ENCODE measurements at places on chromosomes 2 and 18.

DNA sequence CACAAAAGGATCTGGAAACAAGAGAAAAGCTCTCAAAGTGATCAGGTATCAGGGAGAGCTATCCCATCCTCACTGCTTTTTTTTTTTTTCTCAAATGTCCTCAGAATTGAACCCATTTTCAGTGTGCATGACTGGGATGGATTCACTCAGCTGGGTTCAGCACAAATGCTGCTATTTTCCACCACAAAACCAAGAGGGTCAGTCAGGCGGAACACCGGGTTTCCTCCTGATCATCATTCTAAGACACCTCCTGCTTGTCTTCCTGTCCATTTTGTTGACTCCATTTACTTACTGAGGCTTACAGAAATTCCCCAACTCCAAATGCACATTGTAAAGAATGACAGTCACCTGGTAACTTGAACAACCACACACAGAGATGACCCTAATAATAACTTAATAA, 39.9 kb downstream of the CYRIA start:
- no peak for DNase-seq

- no peak for DNase-seq
These were observed 981.4 kb downstream of the TMEM182 start for GRCh38 chr2:103743195-103743594.

DNA sequence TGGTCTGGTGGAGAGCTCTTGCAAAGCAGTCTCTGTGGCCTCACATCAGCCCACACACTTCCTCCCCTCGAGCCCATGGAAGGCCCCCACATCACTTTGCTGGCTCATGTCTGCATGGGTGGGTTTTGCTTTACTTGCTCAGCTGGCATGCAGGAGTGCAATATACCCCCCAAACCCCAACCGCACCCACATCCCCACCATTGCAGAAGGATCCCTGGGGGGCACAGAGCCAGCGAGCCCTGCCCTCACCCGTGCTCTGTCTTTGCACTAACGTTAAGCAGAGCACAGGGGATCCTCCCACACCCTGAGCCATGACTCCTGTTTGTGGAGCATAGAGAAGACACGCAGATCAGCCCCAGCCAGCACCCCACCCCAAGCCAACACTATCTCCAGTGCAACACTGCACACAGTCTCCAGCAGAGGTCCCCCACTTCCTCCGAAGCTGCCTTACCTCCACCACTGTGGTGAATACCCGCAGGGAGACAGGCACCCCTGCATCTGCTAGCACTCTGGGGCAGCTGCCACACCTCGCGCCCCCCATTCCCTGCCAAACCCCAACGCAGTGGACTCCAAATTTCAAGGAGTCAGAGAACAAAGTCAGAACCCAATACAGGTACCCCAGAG, 177.8 kb upstream of the RGPD4 start:
- no peak for DNase-seq

DNA sequence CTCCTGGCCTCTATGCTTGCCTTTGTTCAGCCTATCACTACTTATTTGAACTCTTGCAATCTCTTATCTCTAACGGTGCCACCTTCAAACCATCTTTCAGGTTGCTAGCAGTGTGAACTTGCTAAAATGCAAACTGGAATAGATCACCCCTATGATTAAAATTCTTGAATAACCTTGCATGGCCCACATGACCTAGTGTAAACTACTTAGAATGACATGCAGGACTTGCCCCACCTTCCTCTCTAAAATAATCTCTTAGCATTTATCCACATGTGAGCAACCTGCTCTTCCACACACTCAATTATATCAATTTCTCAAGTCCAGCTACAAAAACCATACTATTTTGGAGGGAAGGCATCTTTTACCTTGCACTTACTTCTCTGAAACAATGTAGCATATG, 137.6 kb downstream of the ETAA1 start:
- no peak for DNase-seq

- DNase-seq, result no peak
These were observed 156.4 kb downstream of the OSR1 start for GRCh38 chr2:19201911-19202462.

- DNase-seq, result no peak
These were observed 3.4 kb upstream of the CKAP2L start for GRCh38 chr2:112767693-112768330.

- no peak for DNase-seq
These were observed 503.7 kb downstream of the TMEM182 start for GRCh38 chr2:103265521-103265920.

GRCh38 chr18:45617284-45617683, 2.0 kb downstream of the SLC14A2 start:
- no peak for DNase-seq

DNA sequence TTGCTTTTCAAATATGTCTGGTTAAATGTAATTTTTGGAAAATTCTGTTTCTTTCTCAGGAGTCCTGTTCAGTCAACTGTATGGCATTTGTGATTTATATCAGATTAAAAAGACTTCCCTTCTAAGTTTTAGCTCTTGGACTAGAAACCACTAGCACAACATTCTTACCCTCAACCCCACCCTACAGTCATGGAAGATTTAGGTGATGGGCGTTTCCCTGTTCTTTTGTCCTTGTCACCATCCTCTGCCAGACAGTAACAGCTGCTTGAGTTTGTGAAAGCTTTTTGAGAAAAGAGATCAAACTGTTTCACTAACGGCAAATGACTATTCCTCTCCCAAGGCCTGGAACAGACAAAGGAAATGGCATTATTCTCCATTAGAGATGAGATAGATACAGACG, 31.8 kb downstream of the SERPINB5 start:
- DNase-seq, result no peak

DNA sequence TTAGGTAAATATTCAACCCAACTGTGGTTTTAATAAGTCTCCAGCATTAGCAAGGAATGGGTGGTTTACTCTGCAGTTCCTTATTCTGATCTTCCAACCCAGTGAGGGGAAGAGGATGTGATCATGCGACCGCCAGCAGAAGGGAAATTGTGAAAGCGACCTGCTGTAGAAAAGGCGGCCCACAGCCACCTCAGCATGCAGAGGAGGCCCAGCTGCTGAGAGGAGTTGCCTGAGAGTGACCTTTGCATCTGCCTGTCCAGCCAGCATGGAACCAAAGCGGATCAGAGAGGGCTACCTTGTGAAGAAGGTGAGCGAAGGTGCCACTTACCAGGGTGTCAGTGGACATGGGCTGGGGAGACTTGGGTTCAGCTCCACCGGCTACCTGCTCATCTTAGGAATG, at the start of gene PLEK:
PLEK (plus strand) TSS at position 196 of the 400 bp plus-strand sequence; CDS start at position 266, 70 bp downstream.
- DNase-seq, result no peak

DNA sequence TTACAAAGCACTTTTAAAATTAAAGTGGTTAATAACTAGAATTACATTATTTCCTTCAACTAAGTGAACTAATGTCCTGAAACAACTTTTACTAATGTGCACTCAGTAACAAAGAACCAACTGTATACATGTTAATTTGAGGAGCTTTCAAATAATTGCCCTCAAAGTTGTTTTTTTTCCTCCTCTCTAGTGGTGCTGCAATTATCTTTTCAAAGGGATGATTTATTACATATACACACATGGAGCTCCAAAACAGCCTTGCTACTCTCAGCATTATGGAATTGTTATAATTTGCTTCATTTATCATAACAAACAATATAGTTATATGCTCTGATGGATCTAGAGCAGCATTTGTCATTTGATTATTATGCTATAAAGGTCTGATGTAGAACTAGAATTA, 246.3 kb upstream of the RASGRP3 start:
- no peak for DNase-seq

- DNase-seq, result no peak
These were observed 56.3 kb upstream of the GULP1 start for GRCh38 chr2:188235364-188235763.

DNA sequence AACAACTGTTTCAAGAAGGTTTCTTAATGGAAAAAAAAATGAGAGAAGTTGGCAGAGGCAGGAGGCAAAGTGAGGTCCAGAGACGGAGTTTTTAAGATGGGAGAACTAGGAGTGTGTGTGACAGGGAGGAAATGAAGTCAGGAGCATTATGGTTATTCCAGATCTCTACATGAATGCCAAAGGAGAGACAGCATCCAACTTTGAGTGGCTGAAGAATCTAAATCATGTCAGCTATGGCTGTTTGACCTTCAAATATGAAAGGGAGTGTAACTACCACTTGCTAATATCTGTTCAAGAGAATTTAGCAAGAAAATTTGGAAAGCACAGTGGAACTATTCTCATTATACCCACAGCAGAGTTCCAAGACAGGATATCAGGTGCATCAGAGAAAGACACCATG, 81.2 kb upstream of the CCBE1 start:
- no peak for DNase-seq

DNA sequence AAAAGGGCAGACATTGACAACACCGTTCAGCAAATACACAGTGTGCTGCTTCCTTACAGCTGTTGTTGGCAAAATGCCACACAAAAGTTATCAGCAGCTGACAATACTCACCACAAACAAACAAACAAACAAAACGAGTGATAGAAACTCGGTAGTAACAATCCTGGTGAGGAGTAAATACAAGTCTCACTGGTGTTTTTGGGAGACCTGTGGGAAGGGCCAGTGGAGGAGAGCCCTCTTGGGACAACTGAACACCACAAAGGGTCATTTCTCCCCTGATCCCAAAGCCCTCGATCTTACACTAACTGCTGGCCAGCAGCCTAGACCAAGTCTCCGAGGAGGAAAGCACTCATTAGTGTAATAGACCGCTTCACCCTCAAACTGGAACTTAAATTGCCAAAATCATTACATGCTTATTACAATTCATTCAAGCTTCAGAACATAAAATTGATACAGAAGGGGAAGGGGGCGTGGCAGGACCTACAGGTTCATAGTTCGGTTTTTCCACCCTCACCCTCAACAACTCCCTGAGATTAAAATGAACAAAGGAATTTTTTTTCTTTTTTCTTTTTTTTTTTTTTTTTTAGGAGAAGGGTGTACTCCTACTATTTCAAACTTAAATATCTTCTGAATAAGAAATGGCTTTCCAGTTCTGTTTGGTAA, 5.0 kb downstream of the AP1S3 start:
- no peak for DNase-seq

DNA sequence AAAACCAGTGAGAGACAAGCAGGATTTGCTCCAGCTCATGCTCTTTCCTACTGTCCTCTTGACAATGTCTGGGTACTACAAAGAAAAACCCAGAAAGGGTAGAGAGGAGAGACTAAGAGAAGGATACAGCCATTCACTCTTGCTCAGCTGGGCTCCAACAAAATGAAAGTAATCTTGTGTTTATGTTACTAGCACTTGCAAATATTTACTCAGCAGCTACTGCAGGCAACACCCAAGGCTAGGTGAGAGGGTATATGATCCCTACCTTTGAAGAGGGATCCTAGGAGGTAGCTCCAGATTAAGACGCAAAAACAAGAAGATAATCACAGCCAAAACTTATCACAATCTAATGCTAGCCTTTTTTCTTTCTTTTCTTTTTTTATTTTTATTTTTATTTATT, 329.6 kb upstream of the ACVR2A start:
- DNase-seq, result no peak

GRCh38 chr2:153416071-153416470, 62.5 kb downstream of the RPRM start:
- no peak for DNase-seq

DNA sequence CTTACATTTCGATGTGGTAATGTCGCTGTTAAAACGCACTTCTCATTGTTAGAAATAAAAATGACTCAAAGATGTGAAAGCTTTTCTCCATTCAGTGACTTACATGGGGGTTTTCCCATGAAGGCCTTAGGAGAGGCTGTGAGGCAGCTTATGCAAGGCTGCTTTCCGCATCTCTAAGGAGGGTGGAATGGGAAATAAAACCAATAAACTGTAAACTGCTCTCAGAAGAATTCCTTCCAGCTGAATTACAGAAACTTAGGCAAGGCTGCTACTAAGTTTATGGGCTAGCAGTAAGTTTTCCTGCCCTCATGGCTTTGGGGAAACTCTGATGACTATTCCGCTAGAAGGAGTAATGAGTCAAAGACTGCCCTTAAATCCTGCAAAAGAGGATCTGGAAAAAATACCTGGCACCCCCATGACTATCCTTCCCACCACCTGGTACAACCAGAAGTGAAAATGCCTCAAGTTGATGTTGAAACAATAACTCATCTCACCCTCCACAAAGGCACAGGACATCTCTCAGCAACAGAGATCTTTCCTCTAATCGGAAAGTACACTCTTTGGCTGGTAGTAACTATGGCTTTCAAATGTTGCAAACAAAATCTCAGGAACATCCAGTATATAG, 97.7 kb upstream of the SMAD7 start:
- no peak for DNase-seq

- DNase-seq, result no peak
These were observed 210.4 kb upstream of the DSEL start for GRCh38 chr18:67726882-67727281.

GRCh38 chr2:233798335-233799086, 20.4 kb downstream of the MROH2A start:
- no peak for DNase-seq

DNA sequence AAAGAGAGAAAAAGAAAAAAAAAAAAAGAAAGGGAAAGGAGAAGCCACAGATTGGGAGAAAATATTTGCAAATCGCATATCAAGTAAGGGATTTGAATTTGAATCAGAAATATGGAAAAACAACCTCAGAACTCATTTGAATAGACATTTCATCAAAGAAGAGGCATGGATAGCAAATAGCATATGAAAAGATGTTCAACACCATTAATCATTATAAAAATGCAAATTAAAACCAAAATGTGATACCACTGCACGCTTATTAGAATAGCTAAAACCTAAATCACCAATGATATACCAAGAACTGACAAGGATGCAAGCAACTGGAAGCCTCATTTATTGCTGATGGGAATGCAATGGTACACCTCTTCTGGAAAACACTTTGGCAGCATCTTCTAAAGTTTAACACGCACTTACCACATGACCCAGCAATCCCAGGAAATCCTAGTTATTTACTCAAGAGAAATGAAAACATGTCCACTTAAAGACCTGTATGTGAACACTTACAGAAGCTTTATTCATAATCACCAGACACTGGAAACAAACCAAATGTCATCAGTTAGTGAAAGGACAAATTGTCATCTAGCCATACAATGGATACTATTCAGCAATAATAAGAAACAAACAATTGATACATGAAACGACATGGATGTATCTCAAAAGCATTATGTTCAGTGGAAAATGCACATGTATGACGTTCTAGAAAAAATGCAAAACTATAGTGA, 10.3 kb downstream of the DNER start:
- DNase-seq, result no peak

DNA sequence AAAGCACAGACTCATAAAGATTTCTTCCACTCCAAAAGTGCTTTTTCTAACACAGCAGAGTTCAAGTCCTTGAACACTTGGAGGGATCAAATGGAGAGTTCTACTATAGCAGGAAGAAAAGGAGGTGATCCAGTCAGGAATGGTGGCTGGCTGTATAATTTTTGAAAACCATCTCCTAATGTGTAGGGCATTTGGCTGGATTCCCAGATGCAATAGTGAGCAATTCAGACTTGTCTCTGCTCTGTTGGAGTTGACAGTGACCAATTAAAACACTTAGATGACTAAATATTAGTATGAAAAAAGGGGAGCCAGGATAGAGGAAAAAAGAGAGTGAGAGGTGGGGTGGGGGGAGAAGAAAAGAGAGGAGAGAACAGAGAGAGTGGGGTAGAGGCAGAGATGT, 5.3 kb upstream of the G6PC2 start:
- DNase-seq, result no peak
